ENCODE measurements at places on chromosomes 2 and 18.
A peak's percentile ranks its signal among the peaks of the same experiment; 100 is the strongest.

DNA sequence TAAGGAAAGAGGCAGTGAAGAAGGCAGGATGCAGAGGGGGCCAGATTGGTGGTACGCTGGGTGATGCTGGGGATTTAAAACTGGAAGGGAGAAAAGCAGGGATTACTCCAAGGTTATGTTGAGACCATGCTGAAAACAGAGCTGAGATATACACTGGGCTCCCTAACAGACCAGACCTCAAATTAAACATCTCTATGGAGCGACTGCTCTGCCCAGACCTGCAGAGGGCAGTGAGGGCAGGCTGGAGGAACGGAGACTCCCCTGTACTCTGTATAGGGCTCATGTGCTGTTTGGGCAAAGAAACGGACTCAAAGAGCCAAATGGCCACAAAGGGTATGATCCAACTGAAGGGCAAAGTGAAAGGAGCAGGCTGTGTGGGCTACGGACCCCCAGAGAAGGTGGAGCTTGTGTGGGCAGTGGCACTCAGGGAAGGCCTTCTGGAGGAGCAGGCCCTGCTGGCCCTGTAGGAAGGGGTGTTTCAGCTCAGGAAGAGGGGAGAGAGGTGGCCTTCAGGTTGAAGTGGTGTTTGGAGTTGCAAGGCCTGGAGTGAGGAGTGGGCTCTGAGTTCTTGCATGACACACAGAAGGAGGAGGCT is 4.8 kb upstream of the CELF4 start:
- no peak for DNase-seq

GRCh38 chr2:211730215-211730614 is 808.4 kb downstream of the ERBB4 start:
- no peak for DNase-seq

GRCh38 chr2:137021763-137022162 is 256.4 kb downstream of the THSD7B start:
- no peak for DNase-seq

- DNase-seq, result peak; percentile 63
Observed at GRCh38 chr2:68709421-68709911, 25.1 kb upstream of the ARHGAP25 start.

DNA sequence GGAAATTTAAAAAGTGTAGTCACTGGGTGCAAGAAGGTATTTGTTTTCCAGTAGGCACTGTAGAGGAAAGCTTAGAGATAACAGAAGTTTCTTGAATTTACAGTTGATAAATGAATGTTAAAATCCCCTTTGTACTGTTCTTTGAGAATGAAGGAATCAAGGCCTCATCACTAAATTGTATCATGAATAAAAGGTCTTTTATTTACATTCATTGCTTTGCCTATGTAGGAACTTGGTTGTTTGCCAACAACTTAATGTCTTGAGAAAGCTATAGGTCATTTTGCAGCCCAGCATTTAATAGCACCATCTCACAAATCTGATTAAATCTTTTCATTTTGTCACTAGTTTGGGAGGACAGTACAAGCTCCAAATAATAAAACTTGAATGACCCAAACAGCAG is 213.9 kb upstream of the ITGA4 start:
- DNase-seq, result no peak

- no peak for DNase-seq
Observed at GRCh38 chr2:119488245-119489214, 35.8 kb downstream of the SCTR start.

- DNase-seq, result peak; percentile 85
Observed at GRCh38 chr18:7038330-7038851, 79.2 kb downstream of the LAMA1 start.

- DNase-seq, result peak; percentile 92
Observed at GRCh38 chr2:85468704-85469349, 50.3 kb downstream of the SH2D6 start.

DNA sequence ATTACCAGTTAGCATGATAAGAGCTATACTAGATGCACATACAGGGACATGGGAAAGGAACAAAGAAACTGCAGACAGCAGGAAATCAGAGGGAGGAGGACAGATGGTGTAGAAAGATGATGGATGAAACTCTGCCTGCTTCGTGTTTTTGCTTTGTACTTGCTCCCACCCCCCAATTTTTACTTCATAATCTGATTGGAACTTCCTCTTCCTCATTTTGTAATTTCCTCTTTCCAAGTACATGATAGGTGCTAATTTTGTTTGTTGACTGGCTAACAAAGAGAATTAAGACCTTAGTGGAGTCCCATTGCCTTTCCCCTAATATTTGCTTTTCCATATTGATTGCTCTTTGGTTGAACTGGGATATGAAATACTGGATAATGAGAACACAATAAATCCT is 76.0 kb upstream of the PELI1 start:
- no peak for DNase-seq

- DNase-seq, result peak; percentile 30
Observed at GRCh38 chr2:674321-674985, 2.8 kb downstream of the TMEM18 start.

GRCh38 chr2:74498500-74499266 is 720 bp downstream of the LBX2 start:
- DNase-seq, result peak; percentile 23

DNA sequence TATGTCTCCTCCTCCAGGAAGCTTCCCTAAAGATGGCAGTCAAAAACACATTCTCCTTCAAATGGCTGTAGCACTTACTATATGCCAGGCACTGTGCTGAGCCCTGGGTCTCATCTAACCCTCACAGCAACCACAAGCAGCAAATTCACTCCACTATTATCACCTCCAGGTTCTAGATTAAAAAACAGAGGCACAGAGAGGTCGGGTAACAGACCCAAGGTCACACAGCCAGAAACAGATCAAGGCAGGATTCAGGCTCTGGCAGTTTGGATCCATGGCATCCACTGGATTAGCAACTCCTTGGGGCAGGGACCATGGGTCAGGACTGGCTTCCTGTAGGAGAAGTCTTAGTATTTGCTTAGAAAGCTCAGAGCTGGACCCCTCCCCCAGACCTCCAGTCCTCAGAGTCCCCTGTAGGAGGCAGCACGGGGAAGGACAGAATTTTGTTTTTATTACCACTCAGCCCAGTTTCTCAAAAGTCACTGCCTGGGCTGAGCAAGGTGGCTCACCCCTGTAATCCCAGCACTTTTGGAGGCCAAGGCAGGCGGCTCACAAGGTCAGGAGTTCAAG is 34.4 kb downstream of the ZFP36L2 start:
- DNase-seq, result no peak

- DNase-seq, result peak; percentile 64
Observed at GRCh38 chr18:3603421-3604234, 153.7 kb downstream of the TGIF1 start.

- DNase-seq, result no peak
Observed at GRCh38 chr2:68374184-68374583, 9.1 kb downstream of the PLEK start.

DNA sequence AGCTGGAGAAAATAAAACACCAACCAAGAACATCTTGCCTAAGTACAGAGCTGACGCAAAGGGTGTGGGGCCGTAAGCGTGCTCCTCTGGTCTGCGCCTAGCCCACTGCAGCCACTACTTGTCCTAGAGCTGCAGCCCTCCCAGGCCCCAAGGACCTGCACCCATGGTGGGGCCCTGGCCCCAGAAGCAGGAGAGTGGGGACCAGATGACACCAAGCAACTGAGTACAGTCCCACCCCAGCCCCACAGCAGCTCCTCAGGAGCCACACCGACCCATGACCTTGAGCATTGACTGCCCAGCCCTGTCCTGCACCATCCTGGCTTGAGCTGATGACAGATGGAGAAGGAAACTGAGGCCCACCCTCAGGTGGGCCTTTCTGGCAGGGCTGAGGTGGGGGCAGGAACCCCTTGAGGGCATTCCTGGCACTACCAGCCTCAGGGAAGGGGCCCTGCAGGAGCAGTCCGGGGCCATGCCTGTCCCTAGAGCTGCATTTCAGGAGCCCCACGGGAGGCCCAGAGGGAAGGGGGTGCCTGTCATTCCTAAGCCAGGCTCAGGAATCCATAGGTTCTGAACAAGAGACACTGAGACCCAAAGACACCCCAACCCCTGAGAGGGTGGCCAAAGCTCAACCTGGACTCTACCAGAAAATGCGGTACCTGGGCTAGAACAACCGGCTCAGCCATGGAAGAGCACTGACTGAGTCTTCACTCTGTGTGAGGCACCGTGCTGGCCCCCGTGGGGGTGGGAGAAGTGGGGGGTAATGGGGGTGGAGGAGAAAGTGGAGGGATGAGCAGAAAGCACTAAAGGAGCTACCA is 4.9 kb downstream of the KIF1A start:
- no peak for DNase-seq

DNA sequence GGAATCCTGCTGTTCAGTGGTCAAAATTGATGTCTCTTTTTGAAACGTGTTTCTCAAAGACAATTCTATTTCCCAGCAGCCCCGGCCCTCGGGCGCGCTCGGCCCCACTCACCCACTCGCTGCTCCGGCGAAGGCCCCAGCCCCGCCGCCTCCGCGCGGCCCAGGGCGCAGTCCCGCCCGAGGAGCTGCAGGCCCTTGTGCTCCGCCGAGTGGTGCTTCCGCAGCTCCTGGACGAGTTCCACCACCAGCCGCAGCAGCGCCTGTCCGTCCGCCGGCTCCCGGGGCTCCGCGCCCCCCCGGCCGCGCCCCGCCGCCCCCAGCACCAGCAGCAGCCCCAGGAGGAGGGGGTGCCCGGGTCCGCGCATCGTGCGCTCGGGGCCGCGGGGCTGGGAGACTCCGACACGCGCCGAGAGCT is 413 bp downstream of the ALKAL2 start:
- no peak for DNase-seq

DNA sequence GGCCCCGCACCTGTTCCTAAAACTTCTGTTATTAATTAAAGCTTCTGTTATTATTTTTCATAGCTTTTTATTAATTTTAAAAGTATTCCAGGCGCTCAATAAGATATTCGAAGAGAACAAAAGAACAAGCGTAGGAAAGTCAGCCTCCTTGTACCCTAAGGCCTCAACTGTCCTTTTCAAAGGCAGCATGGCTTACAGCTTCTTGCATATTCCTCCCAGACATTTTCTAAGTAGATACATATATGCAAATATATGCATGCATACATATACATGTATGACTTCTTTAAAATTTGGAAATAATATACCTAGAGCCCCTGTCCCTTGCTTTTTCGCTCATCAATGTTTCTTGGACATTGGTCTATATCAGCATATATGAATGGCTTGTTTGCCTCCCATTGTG is 12.3 kb downstream of the GPR55 start:
- DNase-seq, result no peak

GRCh38 chr2:169114056-169114455 is 44.7 kb downstream of the DHRS9 start:
- no peak for DNase-seq

DNA sequence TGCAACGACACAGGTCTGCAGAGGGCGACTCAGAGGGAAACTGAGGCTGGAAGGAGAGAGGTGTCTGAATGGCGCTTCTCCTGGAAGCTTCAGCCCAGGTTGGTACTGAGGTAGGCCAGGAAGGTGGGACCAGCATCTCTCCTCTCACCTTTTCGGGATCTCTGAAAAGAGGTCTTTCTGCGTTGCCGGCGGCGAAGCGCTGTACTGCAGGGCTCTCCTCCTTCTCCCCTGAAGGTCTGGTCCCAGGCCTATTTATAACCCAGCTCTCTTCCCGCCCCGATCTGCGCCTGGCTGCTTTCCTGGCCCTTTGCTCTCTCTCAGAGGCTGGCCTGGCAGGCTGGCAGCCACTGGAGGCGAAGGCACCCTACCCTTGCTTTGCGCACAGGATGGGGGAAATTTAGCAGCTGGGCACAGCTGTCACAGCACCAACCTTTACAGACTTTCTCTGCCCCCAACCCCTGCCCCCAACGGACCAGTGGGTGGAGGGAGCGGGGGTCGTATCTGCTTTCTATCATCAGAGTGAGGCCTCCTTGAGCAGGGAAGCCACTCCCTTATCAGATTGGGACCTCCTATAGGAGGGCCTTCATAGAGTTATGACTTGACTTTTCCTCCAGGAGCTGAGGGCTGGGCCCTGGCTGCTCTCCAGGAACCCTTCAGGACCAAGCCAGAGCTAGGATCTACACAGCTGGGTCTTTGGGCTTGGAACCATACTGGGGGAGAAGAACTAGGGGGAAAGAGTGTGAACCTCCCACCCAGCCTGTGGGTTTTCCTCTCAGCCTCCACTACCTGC is 1.1 kb downstream of the DYSF start:
- no peak for DNase-seq

DNA sequence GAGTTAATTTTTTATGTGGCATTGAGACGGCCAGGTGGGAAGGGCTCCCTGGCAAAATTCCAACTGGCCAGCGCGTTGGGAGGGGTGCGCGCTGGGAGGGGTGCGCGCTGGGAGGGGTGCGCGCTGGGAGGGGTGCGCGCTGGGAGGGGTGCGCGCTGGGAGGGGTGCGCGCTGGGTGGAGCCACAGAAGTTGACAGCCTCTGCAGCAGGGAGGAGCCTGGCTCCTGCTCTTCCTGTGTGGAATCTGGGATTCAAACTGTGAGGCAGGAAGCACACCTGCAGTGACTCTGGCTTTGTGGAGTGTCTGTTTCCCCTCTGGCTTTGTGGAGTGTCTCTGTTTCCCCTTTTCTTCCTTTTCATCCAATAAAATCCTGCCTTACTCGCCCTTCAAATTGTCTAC is 147.9 kb upstream of the CBLN2 start:
- no peak for DNase-seq

DNA sequence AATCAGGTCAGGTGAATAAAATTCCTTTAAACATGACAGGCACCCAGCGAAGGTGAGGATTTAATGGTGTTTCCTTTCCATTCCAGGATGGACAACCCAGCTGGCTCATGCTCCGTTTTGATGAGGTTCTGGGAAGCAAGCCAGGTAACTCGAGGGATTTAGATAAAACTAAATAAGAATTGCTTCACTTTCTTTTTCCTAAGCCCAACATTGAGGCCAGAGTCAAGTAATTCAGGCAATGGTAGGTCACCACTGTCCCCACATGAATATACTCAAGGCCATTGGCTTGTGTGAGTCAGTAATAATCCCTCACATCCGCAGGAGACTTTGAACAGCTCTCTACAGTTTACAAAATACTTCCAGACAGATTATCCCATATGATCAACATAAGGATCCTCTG is 16.2 kb upstream of the LRATD1 start:
- DNase-seq, result no peak

GRCh38 chr2:46284796-46285195 is 12.4 kb upstream of the EPAS1 start:
- no peak for DNase-seq

DNA sequence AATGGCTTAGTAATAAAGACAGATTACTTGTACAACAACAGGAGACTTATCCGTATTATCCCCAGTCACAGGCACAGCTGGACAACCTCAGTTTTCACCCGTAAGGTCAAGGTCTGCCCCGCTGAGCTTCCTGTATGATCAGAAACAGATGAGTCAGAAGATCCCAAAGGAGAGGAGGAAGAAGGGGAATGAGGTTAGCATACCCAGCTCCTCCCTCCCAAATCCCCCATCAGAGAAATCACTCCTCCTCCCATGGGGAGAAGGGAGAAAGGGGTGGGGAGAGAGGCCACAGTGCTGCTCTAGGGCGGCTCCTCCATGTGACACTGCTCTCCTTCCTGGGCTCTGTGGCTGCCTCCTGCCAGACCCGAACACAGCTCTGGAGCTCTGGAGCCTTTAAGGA is 53.8 kb upstream of the SPTBN1 start:
- DNase-seq, result no peak

GRCh38 chr2:85110991-85111560 is 22.1 kb upstream of the TCF7L1 start:
- peak; percentile 71 for DNase-seq
